ENCODE measurements at places on chromosomes 5 and 9.
A peak's percentile ranks its signal among the peaks of the same experiment; 100 is the strongest.

GRCh38 chr9:83029531-83030137 lies 33.3 kb downstream of the RASEF start:
- DNase-seq, result no peak

DNA sequence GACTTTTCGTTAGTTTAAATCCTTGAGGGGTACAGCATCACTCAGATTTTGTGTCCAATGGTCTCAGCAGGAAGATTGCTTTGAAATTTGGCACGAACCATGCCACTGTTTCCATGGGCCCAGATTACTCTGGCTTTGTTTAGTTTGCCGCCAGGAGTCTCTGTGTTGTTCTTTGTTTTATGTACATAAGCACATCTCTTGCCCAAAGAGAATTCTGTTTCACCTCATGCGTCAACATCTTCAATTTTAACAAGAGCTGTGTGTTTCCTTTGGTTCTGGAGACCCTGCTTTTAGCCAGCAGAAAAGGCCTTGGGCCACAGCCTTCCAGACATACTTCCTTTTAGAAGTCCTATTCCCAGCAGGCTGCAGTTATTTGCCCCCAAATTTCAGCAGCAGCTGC lies 62.4 kb downstream of the TNPO1 start:
- no peak for DNase-seq

- DNase-seq, result no peak
Measured at GRCh38 chr5:21820527-21820926, 1032.6 kb downstream of the CDH12 start.

DNA sequence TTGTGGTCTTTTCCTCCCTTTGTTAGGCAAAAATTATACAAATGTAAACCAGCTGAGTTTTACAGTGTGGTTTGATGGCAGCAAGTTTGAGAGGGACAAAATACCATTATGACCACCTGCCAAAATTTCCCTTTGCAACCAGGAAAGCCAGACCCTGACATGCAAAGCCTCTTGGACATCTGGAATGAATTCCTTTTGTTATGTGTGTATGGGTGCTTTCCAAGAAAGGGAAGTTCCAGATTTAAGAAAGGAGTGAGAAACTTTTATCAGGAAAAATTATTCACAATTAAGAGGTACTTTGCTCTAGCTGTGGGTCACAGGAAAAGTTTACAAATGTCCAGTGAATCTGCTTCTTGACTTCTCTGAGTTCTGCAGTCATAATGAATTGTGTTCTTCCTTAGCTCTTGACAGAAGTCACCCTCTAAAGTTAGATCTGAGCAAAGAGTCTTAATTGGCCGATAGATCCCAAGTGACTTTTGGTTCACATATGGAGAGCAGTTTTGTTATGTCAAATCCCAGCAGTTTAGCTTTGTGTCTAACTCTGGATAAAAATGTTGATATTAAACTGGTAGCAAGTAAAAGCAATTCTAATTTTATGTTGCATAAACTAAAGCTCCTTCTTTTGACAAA lies 295.9 kb upstream of the ZNF608 start:
- DNase-seq, result no peak

GRCh38 chr5:179154346-179154990 lies 94.3 kb downstream of the ZNF354C start:
- no peak for DNase-seq

- DNase-seq, result no peak
Measured at GRCh38 chr9:137685035-137685740, 66.4 kb downstream of the EHMT1 start.

DNA sequence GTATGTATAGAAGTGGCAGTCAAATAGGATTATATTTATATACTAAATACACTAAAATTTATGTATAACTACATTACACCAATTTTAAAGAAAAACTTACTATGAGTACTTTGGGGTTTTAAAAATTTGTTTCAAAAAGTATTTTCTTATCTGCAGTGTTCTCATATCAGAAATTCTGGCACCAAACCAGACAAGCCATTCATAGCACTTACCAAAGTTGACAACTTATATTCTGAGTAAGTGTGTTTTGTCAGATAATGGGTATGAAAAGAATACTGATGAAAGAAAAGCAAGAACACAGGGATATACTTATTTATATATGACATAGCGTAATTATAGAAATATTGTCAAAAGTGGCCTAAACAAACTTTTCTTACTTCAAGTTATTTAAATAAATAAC lies 67.5 kb downstream of the SPEF2 start:
- DNase-seq, result no peak

DNA sequence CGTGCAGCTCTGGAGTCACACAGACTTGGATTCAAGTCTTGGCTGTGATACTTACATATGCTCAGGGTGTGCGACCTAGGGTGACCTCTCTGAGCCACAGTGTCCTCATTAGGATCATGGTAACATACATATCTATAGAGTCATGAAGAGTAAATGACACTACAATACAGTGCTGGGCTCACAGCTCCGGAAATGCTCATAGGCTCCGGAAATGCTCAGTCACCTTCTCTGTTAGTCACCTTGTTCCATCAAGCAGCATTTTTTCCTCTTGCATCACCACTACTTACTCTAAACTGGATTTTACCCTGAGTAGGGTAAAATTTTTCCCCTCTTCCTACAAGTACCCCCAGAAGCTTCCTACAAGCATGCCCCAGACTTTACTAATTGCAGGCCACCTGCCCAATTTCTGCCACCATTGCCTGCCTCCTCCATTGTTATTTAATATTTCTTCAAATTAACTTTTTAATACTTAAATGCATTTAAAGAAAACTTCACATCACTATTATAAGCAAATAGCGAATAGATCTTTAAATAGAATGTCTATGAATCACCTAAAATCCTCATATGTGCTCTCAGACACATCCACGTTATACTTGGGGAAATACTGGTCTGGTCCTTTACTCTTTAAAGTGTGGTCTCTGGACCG lies 147.6 kb upstream of the SPRY4 start:
- no peak for DNase-seq

- DNase-seq, result peak; percentile 2
Measured at GRCh38 chr5:107389130-107389774, 281.5 kb downstream of the EFNA5 start.

- no peak for DNase-seq
Measured at GRCh38 chr5:124561451-124561850, 185.0 kb downstream of the ZNF608 start.

DNA sequence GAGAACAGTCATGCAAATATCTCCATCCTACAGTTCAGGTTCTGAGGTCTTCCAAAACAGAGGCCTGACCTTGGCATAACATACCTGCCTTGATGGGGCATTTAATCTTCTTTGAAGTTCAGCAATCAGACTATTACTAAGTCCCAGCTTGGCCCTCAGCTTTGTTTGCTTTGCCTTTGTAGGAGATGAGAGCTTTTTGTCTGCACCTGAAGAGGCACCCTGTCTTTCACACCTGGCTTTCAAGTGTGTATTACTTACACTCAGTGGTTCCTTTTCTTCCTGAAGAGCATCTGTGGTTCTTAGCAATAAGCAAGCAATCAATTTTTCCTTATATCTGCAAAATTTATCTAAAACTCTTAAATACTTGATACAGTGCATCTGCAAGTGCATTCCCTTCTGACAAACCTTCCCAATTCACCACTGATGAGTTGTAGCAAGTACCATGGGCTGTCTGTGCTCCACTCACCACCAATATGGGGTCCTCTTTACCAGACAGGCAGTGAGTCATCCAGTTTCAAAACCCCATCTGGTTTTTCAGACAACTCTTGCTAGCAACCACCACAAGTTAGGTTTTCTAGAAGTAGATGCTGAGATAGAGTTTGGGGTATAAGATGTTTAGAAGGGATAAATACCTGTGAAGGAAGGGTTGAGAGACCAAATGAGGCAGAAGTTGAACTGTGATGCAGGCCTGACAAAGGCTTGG lies 100.2 kb downstream of the HINT1 start:
- DNase-seq, result no peak

DNA sequence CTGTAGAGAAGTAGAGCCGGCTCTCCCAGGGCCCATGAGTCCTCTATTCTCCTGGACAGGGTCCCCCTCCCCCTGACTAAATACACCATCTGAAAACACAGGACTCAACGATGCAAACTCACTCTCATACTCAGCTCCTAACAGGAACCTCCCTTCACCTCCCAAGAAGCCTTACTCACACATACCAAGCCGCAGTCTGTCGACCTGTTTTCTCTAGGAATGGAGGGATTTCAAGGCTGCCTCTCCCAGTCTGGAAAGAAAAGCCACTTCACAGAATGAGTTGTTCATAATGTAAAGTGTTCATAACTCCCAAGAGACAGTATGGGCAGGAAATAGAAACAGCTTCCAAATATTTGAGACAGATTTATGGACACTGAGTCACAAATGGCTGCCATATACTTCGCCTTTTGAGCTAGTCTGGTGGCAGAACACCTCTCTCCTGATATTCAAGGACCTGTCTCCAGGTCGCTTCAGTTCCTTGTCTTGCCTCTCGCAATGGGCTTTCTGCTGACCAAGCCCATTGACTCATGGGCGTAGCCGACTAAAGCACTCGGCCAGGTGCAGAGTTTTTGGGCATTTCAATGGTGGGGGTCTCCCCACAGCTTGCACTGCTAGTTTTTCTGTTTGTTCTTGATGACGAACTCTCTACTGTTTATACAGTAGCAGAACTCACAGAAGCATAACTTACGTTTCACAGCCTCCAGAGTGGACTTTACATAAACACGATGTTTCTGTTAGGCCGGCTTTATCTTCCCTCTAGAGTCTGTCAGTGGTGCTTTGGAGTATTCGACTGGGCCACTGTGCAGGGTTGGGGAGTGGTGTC lies 25.0 kb upstream of the IL17B start:
- no peak for DNase-seq

GRCh38 chr5:170254056-170254455 lies 21.3 kb downstream of the C5orf58 start:
- DNase-seq, result no peak

GRCh38 chr5:90264689-90265544 lies 144.6 kb downstream of the CETN3 start:
- DNase-seq, result peak; percentile 59

DNA sequence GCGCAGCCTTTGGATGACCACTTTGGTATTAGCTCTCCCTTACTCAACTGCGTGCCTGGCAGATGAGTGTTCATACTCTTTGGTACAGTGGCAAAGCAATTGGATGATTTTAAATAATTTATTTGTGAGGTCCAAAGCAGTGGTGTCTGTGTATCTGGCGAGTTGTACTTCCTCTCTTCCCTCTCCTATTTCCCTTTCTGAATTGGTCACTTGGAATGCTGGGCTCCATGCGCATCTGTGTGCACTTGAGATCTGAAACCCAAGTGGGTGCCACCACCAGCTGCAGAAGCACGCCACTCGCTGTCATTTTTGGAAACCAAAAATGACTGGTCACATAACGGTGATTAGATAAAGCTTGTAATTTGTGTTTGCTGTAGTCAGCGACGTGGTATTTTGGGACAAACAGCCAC lies 386.0 kb upstream of the KLF4 start:
- DNase-seq, result no peak

DNA sequence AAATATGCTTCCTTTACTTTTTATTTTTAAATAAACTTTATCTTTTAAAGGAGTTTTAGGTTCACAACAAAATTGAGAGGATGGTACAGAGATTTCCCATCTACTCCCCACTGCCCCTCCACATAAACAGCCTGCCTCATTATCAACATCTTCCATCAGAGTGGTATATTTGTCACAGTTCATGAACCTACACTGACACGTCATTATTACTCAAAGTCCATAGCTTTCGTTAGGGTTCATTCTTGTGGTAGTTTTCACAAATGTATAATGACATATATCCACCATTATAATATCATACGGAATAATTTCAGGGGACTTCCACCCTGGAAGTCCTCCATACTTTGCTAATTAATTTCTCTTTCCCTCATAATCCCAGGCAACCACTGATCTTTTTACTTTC lies 204.9 kb downstream of the SMARCA2 start:
- no peak for DNase-seq

GRCh38 chr9:124308606-124309491 lies 51.1 kb downstream of the NEK6 start:
- no peak for DNase-seq

GRCh38 chr5:136205941-136206340 lies 13.0 kb upstream of the SMIM32 start:
- no peak for DNase-seq

GRCh38 chr5:32173267-32174010 lies 680 bp downstream of the GOLPH3 start:
- peak; percentile 4 for DNase-seq

GRCh38 chr5:17269201-17269600 lies 51.8 kb downstream of the BASP1 start:
- DNase-seq, result no peak

GRCh38 chr5:116216246-116216645 lies 131.4 kb downstream of the COMMD10 start:
- DNase-seq, result no peak

- no peak for DNase-seq
Measured at GRCh38 chr9:128344931-128345605, 4.7 kb downstream of the SLC27A4 start.

DNA sequence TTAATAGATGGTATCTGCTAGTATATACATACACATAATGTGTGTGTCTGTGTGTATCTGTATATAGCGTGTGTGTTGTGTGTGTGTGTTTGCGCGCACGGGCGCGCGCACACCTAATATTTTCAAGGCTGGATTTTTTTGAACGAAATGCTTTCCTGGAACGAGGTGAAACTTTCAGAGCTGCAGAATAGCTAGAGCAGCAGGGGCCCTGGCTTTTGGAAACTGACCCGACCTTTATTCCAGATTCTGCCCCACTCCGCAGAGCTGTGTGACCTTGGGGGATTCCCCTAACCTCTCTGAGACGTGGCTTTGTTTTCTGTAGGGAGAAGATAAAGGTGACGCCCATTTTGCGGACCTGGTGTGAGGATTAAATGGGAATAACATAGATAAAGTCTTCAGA lies 757 bp downstream of the FXN start:
- peak; percentile 55 for DNase-seq

GRCh38 chr9:95028853-95029219 lies 288.7 kb downstream of the FANCC start:
- DNase-seq, result no peak

GRCh38 chr9:36099718-36100117 lies 36.8 kb upstream of the GLIPR2 start:
- DNase-seq, result no peak

DNA sequence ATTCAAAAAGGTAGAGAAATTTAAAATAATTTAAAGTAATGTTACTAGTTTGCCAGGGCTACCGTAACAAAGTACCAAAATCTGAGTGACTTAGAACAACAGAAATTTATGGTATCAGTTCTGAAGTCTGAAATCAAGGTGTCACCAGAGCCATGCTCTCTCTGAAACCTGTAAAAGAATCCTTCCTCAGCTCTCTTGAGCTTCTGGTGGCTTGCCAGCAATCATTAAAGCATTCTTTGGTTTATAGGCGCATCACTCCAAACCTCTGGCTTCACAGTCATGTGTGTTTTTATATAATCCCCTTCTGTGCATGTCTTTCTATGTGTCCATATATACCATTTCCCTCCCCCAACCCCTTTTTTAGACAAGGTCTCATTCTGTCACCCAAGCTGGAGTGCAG lies 220.3 kb downstream of the COX7C start:
- no peak for DNase-seq

- DNase-seq, result no peak
Measured at GRCh38 chr5:94028001-94028400, 286.6 kb upstream of the POU5F2 start.
